Effector CD8-positive, alpha-beta T cell (primary cell): ENCODE measurements at places on chromosomes 2 and 18.

DNA sequence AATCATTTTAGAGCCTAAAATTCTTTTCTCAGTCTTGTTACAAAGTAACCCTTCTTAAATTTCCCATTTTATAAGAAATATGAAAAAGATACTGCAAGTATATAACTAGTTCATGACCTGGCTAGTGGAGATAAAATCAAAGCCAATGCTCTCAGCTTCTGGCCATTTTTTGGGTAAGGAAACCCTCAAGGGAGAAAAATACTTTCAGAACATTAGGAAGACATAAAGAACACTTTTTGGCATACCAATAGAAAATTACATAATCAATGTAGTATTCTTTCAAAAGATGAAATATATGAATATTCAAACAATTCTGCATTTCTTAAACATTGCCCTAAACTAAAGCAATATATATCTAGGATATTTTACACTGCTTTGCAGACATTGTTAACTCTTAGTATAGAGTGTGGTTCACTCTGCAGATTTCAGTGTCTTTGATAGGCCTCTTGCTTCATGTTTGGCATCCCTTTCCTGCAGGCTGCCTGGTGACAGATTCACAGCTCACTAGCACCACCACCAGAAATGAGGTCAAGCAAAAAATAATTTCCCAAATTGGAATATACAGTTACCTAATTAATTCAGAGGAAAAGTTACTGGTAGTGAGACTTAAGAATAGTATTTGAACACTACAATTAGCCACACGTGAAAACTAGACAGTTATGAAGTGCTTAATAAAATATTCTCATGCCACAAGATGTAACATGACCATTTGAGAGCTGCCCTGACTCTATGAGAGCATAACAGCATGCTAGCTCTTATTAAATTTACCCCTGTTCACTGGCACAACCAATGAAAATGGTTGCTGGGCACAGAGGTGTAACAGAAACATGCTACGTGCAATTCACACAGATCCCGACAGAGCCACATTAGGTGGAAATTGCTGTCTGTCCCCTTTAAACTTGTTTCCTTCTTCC lies 36.0 kb downstream of the PAIP2B start:
- no peak for DNase-seq

DNA sequence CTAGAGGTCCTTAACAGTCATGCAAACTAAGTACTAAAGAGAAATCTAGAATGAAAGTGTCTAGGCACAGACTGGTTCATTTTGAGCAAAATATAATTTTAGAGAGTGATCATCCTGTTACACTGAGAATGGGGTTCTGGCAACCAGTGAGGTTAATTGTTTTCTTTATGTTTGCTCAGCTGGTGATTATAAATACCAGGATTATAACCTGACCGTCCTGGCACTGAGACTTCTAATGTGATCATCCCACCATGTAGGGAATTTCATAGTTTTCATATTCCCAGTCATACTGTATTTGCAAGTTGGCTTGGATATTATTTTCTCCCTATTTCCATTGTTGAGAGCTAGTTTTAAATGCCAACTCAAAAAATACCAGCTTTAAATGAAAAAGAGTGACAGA lies 852.5 kb upstream of the LRATD1 start:
- no peak for DNase-seq

DNA sequence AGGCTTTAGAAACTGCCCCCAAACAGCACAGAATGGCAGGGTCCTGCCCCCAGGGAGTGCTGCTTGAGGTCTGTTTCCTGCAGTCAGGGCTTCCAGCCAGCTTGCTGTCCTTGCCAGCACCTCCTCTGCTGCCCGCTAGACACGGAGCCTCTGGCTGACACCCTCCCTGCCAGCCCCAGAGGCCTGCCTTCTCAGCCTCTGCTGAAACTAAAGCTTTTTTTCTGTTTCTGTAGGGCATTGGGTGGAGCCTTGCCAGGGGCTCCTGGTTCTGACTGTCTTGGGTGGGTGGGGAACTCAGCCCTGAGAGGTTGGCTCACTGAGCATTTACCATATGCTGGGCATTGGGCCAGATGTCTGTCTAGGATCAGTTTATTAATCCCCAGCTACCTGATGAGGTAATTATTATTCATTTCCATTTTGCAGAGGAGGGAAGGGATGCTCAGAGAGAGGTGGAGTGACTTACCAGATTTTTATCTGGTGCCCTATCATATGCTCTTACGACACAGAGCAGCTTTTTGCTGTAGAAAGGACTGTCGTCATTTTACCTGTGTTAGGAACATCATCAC lies 35.4 kb downstream of the INPP4A start:
- no peak for DNase-seq

DNA sequence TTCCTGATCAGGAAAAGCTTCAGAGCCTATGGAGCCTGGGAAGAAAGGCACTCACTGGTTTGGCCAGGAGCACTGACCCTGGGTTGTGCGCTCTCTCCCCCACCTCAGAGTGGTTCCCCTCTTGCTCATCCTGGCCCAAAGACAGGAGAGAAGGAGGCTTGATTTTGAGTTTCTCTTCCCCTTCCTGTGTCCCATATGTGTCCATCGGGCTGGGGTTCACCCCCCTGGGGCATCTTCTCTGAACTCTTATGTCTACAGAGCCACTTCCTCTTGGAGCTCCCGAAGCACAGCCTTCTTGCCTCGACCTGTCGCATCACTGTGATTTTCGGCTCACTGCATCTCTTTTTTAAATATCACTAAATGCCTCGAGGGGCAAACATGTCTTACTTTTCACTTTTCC lies 692.3 kb downstream of the RNF144A start:
- no peak for DNase-seq

DNA sequence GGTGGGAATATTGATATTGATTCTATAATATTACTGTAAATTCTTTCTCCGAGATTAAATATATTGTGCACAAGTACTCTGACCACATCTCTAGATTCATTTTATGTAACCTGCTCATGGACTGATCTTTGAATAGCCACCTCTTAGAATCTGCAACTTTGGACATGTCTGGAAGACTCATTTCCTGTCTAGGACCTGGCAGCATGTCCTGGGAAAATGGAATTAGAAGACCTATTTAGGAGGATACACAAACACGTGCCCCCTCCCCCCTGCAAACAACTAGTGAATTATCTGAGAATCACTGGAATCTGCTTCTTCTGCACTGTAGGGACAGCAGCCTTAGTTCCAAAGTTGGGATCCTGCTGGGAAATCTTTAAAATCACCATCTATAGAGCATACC lies 94.1 kb downstream of the UBE2E3 start:
- DNase-seq, result no peak

DNA sequence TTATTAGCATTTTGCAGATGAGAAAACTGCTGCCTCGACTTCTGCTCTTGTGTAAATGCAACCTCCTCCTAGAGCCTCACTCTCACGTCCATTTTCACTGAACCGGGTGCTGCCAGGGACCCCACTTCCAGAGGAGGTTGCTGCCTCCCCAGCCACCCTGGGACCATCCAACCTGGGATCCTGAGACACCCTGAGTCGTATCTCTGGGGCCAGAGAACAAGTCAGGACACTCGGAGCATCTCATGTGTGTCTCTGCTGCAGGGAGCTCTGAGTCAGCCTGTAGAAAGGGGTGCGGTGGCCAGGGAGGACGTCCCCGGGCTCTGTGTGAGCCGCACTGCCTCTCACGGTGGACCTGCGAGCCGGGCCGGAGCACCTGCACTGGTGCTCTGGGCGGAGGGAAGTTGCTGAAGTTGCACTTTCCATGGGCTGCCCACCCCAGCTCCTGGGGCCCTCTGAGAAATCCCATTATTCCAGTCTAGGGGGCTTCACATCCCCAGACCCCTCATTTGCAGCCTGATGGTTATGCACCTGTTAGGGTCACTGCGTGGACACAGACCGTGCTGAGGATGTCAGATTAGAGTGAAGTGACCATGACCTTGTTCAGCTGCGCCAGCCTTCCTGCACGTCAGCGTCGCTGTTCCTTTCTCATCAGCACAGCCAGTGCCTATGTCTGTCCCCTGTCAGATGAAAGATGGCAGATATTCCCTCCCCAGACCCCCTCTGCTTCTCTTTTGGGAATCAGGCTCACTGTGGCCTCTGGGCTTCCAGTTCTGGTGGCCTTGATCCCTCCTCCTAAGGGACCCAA lies 230.4 kb downstream of the KLHL29 start:
- no peak for DNase-seq
